Stimulated activated CD8-positive, alpha-beta memory T cell treated with anti-CD3 and anti-CD28 coated beads, Interleukin-7, amount 100 ng/mL, for 1 hour (primary cell): ENCODE measurements at places on chromosomes 6 and 20.

GRCh38 chr6:167393731-167394130, 68.8 kb downstream of the TTLL2 start:
- no peak for DNase-seq

DNA sequence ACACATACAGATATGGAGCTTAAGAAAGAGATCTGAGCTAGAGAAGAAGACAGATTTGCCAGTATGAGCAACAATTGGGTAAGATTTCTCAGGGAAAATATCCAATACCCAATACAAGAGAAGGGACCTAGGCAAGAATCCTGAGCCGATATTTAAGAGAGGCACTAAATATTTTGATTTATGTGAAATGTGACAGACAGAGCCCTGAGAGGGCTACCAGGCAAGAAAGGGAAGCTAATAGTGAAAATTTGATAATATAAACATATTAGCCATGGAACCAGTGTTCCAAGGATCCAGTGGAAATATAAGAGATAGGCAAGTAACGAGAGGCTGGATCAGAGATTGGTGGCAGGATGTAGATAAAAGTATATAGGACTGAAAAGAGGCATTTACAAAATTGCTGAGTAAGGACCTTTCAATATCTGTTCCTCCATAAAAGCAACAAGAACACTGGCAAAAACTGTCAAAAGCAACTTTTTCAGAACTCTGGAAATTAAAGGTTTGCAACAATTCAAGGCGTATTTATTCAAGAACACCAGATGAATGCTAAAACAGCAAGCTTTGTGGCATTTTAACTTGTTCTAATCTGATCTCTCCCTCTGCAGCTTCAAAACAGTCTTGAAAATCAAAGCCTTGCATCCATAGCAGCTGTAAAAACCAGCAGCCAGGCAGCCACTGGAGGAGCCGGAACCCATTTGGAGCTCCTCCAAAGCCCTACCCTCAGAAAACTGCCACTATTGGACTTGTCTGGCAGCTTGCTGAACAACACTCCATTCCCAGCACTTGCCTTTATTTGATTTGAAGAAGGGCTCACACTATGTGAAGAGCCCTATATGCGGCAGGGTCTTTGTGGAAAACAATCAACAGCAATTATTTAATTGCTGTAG, 58.8 kb downstream of the REV3L start:
- DNase-seq = no peak

DNA sequence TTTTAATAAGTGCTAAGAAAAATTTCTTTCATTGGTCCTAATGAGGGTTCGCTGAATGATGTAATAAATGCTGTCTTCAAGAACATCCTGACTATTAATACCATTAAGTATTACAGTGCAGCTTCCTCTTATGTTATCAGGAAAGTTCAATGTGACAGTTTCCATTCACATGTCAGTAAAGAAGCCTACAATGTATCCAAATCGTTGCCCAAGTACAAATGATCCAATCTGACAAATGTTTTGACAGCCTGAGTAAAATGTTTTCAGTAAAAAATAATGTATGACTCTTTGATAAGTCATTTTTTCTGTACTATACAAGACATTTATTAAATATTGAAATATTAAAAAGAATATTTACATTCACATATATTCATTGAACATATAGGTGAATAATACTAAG, 496.1 kb upstream of the MANEA start:
- DNase-seq = no peak

- no peak for DNase-seq
Observed at GRCh38 chr20:4546342-4546741, 175.4 kb upstream of the PRND start.

DNA sequence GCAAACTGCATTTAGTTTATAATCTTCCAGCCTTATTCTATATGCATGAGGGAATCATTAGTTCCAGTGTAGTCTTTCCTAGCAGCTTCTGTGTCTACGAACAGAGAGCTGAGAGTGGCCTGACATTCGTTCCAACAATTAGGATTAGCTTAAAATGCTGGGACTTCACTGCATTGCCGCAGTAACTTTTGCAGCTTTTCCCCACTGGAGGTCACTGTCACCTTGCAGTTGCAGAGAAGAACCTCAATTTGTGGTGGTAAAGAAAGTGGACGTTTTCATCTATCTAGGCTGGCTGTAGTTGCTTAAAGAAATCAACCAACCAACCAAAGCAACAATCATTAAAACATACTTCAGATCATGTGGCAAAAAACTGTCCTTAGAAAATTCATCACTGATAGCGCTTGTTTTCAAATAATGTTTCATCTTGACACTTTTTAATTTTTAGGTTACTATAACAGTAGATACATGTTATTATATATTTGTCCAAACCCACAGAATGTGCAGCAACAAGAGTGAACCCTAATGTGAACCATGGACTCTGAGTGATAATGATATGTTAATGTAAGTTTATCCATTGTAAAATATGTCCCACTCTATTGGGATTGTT, 12.2 kb downstream of the MYLK4 start:
- peak; percentile 17 for DNase-seq

DNA sequence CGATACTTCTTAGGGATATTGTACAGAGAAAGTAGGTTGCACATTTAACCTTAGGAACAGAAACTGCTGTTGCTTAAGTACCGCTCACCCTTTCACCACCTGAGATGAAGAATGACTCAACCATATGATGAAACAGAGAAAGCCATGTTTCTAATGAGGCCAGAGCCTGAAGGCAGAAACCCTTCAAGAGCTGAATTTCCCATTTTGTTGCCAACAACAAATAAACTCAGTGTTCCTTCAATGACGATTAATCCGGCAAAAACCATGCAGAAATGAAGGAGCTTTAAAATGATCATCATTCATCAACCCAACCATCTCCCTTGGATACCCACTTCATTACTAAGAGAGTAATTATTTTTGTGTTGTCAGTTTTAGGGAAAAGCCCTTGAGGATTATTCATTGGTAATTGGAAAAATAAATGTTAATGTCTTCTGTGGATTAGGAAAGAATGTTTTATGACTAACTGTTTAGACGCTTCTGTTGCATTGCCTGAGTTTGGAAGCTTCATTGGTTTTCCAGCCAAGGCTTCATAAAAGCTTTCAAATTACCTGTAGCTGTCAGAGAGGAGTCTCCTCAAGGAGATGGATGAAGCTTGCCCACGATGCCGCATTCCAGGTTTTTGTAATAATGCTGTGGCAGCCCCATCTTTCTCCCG, 112.1 kb upstream of the IYD start:
- no peak for DNase-seq
